ENCODE measurements at places on chromosomes 4 and X.

DNA sequence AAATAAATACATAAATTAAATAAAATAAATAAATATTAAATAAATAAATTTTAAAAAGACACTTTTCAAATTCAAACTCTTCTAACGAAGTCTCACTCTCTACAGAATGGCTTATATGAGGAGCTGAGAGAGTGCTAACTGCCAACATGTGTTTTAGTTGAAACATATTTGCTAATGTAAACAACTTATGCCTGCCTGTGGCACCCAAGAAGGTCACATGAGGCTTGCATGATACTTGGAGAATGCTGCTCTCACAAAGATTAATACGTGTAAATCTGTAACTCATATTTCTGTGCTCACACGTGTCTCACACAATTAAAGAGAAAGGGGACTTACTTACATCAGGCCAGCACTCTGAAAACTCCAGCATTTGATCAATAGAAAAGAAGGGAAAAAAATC lies 43.2 kb upstream of the PITX2 start:
- DNase-seq, result no peak

DNA sequence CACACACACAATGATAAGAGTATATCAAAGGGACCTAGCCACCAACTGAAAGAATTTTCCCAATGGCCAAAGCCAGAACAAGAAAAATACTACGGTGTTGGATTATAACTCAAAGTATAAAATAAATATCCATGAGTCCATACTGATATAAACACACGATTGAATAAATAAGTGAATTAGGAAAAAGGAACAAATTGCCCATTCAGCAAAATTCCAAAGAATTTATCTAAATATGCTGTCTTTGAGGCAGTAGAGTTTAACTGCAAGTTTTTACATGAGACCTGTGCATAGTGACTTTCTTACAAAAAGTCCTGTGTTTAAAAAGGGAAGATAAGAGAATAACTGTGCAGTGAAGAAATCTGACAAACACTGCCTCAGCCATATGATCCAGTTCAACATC lies 278.8 kb upstream of the PPARGC1A start:
- no peak for DNase-seq

DNA sequence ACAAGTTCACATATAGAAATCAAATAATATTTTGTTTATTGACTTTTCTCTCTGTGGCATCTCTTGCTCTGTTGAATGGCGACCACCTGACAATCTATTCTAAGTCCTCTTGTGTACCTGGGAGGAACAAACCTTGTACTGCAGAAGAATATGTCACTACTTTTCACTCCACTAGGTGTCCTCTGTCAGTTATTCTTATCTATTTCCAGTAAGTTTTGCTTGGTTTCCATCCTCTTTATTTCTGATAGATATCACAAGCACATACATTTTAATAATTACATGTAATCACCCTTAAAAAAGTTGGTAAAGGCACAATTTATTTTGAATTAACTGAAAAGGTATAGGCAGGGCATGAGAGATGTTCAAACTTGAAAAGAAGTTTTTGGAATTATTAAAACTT lies 238.4 kb downstream of the SNCA start:
- DNase-seq, result no peak

DNA sequence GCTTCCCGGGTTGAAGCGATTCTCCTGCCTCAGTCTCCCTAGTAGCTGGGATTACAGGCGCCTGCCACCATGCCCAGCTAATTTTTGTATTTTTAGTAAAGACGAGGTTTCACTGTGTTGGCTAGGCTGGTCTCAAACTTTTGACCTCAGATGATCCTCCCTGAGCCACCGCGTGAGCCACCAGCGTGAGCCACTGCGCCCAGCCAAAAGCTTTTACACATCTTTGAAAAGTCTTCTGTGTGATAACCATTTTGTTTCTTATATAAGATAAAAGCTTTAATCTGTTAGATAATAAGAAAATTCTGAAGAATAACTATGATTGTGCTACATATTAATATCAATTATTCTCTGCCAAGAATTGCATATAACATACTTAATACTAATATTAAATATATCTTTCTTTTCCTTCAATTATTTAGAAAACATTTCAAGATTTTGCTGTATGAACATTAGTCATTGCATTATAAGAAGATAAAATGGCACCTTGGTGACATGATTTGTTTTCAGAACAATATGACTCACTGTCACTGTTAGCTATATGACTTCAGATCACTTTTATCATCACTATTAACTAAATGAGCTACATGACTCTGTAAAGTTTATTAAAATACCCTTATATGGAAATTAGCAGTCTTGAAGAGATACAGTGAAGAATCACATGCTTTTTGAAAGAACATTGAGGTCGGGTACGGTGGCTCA lies 33.4 kb downstream of the RUFY3 start:
- DNase-seq, result no peak

DNA sequence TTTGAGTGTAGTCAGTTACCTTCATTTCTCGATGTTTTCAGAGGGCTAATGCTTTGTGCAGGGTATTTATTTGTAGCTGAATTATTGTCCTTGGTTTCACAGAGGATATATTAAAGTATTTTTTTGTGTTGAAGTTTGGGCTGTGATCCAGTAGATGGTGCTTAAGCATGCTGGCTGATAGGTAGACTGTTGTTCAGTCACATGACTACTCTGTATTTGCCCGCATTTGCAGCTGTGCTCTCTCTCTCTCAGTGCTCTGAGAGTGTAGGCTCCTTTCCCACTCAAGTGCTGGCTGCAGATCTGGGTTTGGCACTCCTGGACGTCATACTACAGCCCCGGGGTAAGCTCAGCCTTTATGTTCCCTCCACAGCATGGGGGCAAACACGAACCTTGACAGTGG lies 21.7 kb downstream of the RAB40AL start:
- DNase-seq, result no peak

DNA sequence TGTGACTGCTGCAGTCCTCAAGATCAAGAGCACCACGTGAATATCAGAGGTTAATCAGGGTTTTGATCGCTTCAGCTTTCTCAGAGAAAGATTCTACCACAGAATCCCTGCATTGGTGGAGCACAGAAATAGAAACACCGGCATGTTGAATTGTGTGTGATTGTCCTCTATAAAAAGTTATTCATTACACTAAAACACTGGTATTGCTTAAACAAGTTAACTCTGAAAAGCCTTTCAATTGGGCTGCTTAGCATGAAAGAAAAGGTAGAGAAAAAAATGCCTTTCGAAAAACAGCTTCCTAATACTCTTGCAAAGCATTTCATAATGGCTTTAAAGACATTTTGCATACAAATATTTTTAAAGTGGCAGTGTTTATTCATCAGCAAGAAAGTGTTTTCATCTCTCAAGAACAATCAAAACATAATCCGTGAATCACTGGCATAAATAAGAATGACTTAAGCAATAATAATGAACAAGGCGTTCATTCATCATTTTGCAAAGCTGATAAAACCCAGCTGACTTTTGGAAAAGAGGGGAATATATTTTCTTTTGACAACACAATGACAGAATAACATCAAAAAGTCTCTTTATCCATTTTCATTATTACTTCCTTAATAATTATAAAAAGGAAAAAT lies 61.1 kb downstream of the HELT start:
- no peak for DNase-seq
